ENCODE measurements at places on chromosomes 6 and 20.

DNA sequence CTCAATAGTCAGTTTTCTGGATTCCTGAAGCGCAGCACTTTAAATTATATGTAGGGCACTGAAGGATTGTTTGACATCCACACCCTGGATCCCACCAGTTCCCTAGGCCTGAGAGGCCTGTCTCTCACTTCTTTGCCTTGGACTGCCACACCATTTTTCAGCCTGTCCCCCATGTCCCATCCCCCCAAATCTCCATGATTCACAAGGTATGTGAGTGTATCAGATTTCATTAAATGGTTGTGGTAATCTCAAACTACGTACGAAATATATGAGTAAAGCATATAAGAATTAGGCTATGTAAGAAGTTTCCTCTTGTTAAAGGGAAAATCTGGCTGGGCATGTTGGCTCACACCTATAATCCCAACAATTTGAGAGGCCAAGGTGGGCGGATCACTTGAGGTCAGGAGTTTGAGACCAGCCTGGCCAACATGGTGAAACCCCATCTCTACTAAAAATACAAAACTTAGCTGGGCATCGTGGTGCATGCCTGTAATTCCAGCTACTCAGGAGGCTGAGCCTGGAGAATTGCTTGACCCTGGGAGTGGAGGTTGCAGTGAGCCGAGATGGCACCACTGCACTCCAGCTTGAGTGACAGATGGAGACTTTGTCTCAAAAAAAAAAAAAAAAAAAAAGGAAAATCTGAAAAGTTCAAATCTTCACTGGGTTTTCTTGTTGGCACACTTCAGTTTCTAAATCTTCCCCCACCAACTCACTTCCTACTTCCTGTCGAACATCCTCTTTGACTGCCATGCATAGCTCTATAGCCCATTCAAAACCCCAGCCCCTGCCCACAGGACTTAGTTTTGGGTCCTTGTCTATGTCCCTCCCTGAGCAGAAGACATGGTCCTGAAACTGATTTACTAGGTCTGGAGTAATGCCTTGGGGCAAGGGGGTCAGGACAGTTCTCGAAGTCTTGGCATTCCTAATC, 97.3 kb upstream of the SHLD1 start:
- peak; percentile 54 for DNase-seq

DNA sequence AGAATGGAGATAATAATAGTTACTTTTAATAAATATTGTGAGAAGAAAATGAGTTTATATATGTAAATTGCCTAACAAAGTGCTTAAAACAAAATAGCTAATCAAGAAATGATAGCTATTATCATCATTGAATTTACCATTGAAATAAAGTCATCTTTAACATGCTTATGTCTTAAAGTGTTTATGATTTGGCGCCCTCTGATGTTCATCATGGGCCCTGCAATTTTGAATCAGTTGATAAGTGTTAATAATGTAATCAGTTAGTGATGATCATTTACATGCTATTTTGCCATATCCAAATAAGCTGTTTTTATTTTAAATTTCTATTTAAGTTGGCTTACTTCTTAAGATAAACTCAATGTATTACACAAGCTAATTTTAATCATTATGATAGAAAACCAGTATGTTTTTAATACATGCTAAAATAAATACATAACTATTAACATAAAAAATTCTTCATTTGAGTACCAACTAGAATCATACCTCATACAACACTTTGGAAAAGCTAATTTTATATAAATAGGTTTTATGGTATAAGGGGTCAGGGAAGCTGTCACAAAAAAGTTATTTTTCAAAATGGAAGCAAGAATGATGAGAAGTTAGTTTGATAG, 39.2 kb upstream of the TPD52L1 start:
- DNase-seq: peak; percentile 35

- no peak for DNase-seq
Measured at GRCh38 chr6:21352131-21352530, 241.4 kb upstream of the SOX4 start.

DNA sequence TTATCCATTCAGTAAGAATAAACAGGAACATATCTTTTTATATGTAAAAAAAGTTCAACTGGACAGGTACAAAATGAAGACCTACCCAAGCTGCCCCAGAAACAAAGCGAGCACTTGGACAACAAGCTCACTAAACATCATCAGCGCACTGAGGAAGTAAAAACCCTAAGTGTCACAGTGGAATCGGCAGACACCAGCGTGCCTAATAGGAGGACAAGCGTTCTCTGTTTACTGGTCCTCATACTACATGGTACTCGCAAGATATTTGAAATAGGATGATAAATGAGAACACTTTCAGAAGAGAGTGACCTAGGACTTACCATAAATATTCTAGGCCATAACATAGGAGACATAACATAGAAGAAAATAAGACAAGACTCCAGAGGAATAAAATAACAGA, 18.2 kb downstream of the MAP7 start:
- no peak for DNase-seq

- peak; percentile 61 for DNase-seq
Measured at GRCh38 chr6:169145991-169146501, 107.6 kb downstream of the THBS2 start.

GRCh38 chr6:52514514-52514913, 62.3 kb downstream of the TRAM2 start:
- peak; percentile 74 for DNase-seq

DNA sequence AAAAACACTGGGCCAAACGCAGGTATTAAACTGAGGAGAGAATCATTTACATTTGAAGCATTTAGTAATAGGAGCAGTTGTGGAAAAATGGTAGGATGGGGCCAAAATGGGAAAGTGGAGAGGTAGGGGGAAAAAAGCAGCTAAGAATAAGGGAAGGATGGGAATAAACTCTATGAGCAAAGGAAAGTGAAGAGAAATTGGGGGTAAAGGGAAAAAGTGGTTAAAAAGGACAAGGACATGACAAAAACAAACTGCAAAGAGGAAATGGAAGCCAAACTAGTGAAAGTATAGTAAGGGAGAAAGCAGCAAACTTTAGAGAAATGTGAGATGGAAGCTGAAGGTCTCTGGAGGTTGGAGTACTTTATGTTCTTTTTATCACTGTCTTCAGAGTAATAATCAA, 6.2 kb upstream of the ZSCAN16 start:
- no peak for DNase-seq

DNA sequence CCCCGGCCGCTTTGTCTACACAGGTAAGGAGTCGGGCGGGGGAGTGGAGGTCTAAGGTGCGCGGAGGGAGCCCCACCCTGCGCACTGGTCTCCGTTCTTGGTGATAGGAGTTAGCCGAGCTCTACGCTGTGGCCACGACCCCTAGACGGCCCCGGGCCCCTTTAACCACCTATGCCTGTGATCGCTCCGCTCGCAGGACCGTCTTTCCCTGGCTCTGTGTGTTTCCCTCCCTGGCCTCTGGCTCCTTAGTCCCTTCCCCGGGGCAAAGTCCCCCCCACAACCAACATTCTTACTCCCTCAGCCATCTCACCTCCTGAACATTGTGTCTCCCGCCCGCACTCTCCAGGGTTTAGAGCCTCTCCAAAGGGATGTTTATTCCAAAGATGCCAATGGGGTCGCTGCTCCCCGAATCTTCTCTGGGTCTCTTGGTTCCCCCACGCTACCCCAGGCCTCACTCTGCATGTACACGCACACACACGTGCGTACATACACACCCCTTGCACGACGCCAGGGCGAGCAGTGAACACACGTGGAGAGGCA, 50.4 kb downstream of the CPXM1 start:
- DNase-seq: no peak

DNA sequence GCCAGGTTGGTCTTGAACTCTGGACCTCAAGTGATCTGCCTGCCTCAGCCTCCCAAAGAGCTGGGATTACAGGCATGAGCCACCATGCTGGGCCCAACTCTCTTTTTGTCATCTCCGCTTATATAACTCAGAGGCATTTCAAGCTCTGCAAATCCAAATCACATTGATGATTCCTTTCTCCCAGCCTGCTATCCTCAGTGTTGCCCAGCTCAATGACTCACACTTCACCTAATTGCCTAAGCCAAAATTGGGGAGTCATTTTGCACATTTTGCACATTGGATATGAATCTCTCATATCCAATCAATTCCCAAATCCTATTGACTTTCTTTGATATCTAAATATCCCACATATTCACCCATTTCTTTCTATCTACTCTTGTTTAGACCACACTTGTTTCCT, 3.9 kb downstream of the UTRN start:
- DNase-seq: no peak

GRCh38 chr6:135921188-135921587, 69.7 kb downstream of the PDE7B start:
- no peak for DNase-seq

DNA sequence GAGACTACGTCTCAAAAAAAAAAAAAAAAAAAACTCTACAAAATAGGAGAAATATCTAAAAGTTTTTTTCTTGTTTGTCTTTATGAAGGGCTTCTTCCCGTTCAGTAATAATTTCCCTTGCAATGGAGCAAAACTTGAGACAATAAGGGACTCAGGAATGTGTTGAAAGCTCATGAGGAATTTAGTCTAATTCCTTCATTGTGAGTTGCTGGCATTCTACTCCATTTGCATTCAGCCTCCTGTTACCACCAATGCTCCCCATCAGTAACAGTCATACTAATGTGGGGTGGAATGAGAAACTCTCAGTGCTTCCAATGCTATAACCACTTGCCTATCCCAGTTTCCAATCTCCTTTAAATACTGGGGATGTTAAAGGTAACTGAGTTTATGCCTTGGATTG, 576.7 kb upstream of the AGPAT4 start:
- DNase-seq: no peak

DNA sequence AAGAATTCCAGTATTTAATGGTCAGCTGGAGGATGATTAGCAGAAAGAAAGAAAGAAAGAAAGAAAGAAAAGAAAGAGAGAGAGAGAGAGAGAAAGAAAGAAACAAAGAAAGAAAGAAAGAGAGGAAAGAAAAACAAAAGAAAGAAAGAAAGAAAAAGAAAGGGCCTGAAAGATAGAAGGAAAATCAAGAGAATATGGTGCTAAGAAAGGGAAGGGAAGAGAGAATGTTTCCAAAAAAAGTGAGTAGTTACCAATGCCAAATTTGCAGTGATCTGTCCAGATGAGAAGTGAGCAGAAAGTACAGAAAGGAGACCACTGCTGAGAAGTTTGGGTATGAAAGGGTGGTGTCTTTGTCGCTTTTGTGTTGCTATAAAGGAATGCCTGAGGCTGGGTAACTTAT, 26.6 kb downstream of the SLC17A4 start:
- no peak for DNase-seq

GRCh38 chr6:50826037-50826761, 7.5 kb downstream of the TFAP2B start:
- no peak for DNase-seq

- no peak for DNase-seq
Measured at GRCh38 chr6:161866570-161866969, 592.7 kb upstream of the AGPAT4 start.

DNA sequence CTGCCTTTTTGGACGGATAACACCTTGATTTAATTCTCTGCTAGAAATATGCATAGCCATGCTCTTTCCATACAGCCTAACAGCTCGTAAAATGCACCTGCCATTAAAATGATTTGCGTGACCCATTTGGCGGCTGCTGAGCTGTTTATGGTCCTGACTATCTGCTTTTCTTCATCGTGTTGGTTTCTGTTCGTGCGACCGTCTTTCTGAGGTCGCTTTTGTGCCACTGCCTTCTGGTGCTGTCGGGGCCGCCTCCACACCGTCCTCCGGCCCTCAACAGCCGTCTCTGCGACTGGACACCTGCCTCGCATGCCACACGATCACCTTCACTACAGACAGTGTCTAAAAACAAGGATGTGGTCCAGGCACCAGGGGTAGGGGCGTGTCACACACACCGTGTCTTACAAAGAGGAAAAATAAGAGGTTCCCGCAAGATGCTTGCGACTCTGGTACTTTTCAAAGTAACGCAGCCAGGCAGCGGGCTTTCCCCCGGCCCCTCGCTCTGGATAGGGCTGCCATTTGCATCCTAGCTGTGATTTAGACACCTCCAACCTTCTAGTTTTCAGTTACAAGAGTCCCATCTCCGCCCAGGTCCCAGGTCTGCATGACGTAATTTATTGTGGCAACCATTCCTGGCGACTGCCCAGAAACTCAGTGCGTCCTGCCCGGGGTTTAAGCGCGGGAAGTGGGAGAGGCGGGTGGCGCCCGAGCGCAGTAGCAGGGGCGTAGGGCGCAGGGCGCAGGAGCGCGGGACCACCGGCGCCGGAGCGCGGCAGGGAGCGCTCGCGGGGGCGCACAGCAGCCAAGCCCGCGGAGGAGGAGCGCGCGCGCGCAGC, at the start of gene STMND1:
STMND1 (plus strand) TSS at position 629 of the 836 bp plus-strand sequence. CDS start 208 bp downstream, outside the sequence.
- peak; percentile 73 for DNase-seq

- no peak for DNase-seq
Measured at GRCh38 chr6:98949589-98949988, 1.8 kb upstream of the FBXL4 start.

- no peak for DNase-seq
Measured at GRCh38 chr6:166446146-166446545, 63.4 kb upstream of the MPC1 start.

DNA sequence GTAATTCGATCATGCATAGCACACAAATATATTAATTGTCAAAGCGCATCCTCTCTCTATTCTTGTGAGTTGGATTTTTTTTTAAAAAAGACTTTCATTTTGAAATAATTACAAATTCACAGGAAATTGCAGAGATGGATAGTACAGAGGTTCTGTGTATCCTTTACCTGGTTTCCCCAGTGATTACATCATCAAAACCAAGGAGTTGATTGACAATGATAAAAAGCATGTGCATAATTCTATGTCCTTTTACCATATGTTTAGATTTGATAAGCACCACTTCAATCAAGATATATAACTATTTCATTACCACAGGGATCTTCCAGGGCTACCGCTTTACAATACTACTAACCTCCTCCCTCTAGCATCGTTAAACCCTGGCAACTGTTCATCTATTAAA, 40.2 kb downstream of the CCN2 start:
- DNase-seq: no peak

DNA sequence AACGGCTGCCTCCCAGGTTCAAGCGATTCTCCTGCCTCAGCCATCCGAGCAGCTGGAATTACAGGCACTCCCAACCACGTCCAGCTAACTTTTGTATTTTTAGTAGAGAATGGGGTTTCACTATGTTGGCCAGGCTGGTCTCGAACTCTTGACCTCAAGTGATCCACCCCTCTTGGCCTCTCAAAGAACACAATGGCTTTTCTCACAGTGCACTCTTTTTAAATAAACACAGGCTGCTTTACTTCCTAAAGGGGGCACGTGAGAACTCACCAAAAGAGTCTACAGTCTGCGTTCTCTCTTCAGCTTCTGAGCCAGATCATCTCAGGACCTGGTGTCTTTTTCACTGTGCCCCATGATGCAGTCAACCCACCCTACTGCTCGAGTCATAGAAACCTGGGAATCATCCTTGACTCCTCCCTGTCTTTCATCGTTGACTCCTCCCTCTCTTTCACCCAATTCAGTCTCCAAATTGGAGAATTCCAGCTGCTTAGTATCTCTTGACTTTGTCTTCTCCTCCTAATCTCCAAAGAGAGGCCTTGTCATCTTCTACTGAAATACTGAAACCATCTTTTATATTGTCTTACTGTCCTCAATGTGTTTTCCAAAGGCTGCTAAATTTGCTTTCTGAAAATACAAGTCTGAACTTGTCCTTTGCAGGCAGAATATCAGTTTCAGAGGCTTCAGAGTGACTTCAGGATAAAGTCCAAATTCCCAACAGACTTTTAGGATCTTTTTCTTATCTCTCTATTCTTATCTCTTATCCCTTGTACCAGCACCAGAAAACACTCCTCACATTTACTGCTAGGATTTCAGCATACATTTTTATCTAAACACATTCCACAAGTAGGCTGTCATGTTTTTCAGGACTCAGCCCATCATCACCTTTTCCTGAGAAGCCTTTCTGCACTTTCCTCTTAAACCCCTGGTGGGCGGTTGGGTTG, 323.4 kb downstream of the SYNE1 start:
- DNase-seq: peak; percentile 3

Data from Daoy (cell line).